ENCODE measurements at places on chromosomes 4 and X.

GRCh38 chr4:37971202-37971601 lies 11.0 kb downstream of the PTTG2 start:
- H3K36me3 ChIP-seq = no peaks in the 10 kb centered on the region
- H3K4me3 ChIP-seq = no peak overlapping the region
- H3K27ac ChIP-seq = no peak overlapping the region
- H3K27me3 ChIP-seq = no peaks in the 10 kb centered on the region

- no peaks in the 10 kb centered on the region for H3K36me3 ChIP-seq
- no peak for DNase-seq
- H3K27me3 ChIP-seq = no peaks in the 10 kb centered on the region
- H3K27ac ChIP-seq = no peak overlapping the region
- H3K4me3 ChIP-seq = no peak overlapping the region
Measured at GRCh38 chr4:42965326-42965725, 72.8 kb downstream of the GRXCR1 start.

- H3K36me3 ChIP-seq = no peaks in the 10 kb centered on the region
- DNase-seq = no peak
- H3K27me3 ChIP-seq = no peaks in the 10 kb centered on the region
Measured at GRCh38 chrX:65589304-65589703, 54.7 kb upstream of the LAS1L start.

GRCh38 chrX:10021461-10022272 lies 54.5 kb downstream of the CLDN34 start:
- H3K27me3 ChIP-seq = no peaks in the 10 kb centered on the region
- no peak overlapping the region for H3K27ac ChIP-seq
- no peak for DNase-seq
- peaks cover 22% of the 10 kb centered on the region for H3K4me1 ChIP-seq

DNA sequence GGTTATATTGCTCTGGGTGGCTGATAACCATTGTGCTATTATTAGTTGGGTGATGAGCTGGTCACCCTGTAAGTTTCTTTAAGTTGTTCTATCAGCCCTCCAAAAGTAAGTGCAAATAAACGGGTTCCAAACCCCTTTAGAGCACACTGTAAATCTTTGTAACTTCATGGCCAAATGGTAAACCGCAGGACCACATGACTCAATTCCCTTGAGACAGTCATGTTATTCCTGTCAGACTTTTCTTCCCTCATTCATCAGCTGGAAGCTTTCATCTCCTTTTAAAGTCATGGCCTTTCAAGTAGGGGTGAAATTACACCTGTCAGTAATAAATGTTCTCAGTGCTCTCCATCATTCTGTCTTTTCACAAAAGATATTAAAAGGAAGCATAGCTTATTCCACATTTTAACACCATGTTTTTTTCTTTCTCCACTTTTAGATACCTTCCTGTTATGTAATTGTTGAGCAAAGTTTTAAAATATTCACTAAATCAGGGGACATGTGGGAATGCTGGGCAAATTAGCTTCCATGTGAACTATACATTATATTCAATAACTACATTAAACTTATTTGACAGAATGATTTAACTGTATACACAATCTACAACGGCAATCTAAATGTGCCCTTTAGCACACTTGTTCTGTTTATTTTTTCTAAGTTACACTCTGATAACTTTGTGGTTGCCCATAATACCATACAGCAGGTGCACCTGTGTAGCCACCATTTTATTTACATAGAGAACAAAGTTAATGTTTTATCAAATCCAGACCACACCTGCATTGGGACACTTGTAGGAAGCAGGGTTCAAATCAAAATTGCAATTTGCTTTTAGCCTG lies 275.5 kb downstream of the CFAP299 start:
- H3K4me1 ChIP-seq = peaks cover 5% of the 10 kb centered on the region
- H3K27ac ChIP-seq = no peak overlapping the region
- no peak for DNase-seq
- no peaks in the 10 kb centered on the region for H3K27me3 ChIP-seq

All from activated CD4-positive, alpha-beta memory T cell treated with anti-CD3 and anti-CD28 coated beads for 36 hours (primary cell).